ENCODE measurements at places on chromosomes 7 and 10.

GRCh38 chr7:33040803-33041516 lies 21.6 kb downstream of the NT5C3A start:
- peak; percentile 72 for DNase-seq

DNA sequence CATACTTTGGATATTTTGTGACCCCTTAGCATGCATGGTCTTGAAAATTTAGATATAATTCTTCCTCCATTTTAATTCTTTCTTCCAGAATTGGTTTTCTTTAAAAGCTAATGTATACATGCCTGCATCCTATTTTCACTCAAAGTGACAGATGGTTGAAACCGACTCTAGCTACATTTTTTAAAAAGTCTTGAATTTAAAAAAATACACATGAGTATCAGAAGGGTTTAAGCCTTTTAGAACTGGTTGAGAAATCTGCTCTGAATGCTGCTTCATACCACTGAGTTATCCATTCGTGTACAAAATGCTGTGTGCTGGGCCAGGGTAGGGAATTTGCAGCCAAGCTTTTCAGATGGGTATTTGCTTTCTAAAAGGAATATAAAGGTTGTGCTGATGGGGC lies 16.5 kb downstream of the DYNC1I1 start:
- DNase-seq = no peak

DNA sequence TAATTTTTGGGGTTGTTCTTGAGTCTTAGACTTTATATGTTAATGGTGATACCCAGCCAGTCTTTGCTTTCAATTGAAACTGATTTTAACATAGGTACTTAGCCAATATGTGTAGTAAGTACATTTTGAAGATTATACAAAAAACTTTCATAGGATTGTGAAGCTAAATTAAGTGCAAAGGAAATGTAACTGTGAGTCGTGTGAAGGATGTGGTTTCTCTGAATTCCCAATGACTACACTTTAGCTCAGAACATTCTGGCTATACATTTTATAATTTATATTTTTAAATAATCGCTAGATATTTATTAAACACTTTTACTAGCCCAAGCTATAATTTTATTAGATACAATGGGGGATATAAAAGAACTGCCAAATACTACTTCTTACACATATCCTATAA lies 359.3 kb downstream of the PCLO start:
- DNase-seq = no peak

GRCh38 chr7:33054261-33054964 lies 8.2 kb downstream of the NT5C3A start:
- no peak for DNase-seq

DNA sequence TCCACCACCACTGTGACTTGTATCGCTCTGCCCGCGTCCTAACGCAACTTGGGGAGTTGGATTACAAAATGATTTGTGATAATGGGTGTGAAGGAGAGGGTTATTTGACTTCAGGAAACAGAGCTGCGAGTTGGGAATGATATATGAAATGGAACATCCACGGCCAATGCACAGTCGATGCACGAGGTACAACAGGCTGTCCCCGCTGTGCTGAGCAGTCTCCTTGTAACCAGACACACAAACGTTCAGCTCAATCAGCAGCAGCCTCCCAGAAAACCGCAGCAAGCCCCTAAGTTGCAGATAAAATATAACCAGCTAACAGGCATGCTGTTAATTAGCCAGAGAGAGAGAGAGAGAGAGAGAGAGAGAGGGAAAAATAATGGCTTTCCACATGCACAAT lies 332.7 kb upstream of the MGMT start:
- no peak for DNase-seq

DNA sequence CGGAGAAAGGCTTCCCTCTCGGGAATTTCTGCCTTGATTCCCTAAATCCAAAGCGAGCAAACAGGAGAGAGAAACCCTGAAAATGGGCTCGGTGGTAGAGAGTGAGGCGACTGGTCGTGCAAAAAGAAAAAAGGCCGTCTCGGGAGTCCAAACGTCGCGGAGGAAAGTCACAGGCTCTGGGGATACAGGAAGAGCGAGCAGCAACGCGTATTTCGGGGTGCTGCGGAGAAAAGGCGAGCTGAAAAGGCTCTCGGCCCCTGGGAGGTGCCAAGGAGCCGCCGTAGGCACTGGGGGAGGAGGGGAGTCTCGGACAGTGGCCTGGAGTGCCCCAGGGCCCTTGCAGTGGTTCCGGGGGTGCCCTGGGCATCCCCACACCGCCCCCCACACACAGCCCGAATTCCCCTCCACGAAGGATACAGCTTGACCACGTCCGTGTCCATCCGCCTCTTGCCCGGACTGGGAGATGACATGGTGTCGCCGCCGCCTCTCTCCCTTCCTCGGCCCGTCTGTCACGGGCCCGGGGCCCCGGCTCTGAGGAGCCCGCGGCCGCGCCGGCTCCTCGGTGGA lies 591 bp downstream of the UBE2H start:
- peak; percentile 69 for DNase-seq

Data from GM06990 (cell line).